ENCODE measurements at places on chromosomes 5 and 9. TPM values are rescaled to one million over a fixed set of nuclear protein-coding genes. Genes with fewer than 3 reads are reported as not detected.

IL7R gene
- polyA plus RNA-seq, result 10.9 TPM

HTR4 gene
- polyA plus RNA-seq, result not detected

FIBCD1 gene
- polyA plus RNA-seq, result 4.1 TPM

PDE6A gene
- polyA plus RNA-seq, result 0.06 TPM

CATSPER3 gene
- 0.38 TPM for polyA plus RNA-seq

PCDH12 gene
- polyA plus RNA-seq, result 5.6 TPM

DNA sequence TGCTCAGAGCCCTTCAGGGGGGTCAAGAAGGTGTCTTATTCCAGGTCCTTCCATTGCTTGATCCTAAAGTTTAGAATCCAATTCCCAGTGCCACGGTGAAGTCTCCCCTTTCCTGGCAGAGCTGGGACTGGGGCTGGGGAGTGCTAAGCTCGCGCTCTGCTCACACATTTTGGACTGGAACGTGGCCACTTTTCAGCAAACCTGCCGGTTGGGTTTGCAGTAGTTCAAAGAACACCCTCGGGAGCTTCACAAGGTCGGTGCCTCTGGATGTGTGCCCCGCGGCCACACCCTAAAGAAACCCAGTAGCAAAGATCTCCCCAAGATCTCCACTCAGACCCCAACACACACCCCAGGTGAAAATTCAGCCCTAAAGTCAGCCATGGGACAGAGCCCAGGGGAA lies at the start of gene C9orf152:
C9orf152 (minus strand) TSS at position 129 of the 400 bp plus-strand sequence. CDS start 580 bp downstream, outside the sequence.
- DNase-seq, result peak; percentile 48

- DNase-seq, result no peak
Measured at GRCh38 chr5:125912028-125912427, 511.2 kb upstream of the GRAMD2B start.

- no peak for DNase-seq
Measured at GRCh38 chr9:136990242-136990911, 1.8 kb upstream of the PAXX start.

GRCh38 chr9:125240649-125240999 lies 519 bp downstream of the HSPA5 start:
- DNase-seq, result no peak

- DNase-seq, result no peak
Measured at GRCh38 chr5:114238771-114239313, 123.0 kb upstream of the KCNN2 start.

GRCh38 chr5:74239261-74239660 lies 401.3 kb downstream of the ENC1 start:
- no peak for DNase-seq

- DNase-seq, result peak; percentile 71
Measured at GRCh38 chr9:83981126-83981871, 694 bp downstream of the RMI1 start.

DNA sequence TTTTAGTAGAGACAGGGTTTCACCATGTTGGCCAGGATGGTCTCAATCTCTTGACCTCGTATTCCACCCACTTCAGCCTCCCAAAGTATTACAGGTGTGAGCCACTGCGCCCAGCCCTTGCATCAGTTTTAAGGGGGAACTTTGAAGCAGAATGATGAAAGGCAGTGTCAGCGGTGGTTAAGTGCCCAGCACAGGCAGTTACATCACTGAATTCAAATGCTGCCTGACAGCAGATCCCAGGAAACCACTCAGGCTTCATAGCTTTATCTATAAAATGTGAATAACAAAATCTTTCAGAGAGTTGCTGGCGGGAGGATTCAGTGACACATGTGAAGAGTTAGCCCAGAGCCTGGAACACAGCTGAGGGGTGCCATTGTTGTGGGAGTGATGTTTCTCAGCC lies 26.5 kb downstream of the FGF1 start:
- DNase-seq, result peak; percentile 17

DNA sequence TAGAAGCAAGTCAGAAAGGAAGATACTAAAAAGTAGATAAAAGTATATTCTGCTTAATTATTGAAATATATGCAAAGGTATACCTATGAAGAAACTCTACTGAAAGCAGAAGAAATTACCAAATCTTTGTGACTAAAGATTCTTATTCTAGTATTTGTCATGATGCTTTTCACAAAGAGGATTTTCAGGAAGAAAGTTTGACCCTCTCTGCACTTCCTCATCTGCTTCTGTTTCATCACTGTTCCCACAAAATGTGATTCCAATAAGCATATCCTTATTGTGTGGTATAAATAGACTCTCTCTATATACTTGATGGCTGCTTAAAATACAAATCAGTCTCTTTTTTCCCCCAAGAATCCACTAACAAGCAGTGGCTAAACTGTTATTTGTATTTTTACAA lies 2139.6 kb upstream of the ACO1 start:
- DNase-seq, result no peak

DNA sequence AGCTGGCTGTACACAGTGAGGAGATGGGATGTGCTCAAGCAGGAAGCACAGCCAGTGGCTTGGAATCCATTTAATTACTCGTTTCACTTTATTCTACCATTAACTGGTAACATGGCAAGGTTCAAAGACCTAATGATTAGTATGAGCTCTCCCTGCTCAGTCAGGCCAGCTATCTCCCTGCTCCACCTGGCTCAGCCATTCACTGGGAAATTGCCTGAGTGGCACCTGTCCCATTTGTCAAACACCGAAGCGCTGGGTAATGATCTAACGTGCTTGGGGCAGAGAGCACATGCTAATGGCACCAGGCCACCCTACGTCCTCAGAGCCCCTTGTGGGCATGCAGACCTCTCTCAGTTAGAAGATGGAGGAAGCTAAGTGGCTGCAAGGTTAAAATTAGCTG lies 162.2 kb downstream of the TTLL11 start:
- DNase-seq, result no peak

GRCh38 chr5:17219006-17219422 lies 1.6 kb downstream of the BASP1 start:
- peak; percentile 77 for DNase-seq

DNA sequence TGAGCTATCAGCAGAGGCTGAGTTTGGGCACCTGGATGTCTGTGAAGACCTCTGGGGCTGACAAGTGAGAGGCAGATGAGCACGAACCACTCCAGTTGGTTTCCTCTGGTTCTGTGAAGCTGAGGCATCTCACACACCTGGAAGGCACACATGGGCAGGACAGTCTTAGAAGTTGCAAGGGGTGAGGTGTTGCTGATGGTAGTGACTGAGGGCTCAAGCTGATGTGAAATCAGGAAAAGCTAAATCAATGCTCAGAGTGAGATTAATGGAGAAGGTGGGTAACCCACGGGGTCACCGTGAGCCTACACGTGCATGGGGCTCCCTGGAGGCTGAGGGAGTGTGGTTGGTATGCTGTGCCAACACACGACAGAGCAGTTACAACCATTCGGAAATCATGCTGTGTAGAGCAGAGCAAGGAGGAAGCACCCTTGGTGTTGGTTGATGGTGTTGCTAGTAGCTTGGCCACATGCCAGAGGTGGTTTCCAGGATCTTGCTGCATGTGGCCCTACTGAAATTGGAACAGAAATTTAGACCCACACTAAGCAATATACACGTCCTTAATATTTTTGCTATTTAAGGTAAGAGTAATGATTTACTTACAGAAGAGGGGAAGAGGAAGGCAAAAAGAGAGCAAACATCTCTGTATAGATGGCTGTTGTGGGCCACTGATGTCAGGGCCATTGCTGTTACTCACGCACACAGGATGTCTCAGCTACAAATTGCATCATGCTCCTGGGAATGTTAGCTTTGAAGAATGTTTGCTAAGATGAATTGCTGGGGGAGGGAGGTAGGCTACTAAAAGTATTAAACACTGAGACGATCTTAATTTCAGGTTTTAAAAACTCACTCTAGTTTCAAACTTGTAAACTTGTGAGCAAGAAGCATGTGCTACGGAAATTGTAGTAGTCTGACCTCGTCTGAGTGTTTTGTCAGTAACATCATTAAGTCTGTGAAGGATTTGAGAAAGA lies 170.5 kb downstream of the ARHGEF28 start:
- DNase-seq, result peak; percentile 61

DNA sequence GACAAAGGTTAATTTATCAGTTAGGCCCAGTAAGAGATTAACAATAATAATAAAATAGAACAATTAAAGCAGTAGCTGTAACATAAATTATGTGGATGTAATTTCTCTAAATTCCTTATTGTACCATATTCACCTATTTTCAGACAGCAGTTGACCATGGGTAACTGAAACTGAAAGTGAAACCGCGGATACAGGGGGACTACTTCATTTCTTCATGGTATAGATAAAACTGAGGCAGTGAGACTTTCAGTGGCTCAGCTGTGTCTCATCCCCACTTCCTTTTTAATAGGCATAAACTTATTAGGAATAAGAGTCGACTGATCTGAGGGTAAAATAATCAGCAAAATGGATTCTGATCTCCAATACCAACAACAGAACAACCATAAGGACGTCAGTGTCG lies 174.0 kb upstream of the WWC1 start:
- DNase-seq, result no peak

- no peak for DNase-seq
Measured at GRCh38 chr5:123298335-123299030, 124.7 kb downstream of the CEP120 start.
